Right hindlimb (tissue), 1 donor: ENCODE measurements at places on chromosomes 12 and 14.

DNA sequence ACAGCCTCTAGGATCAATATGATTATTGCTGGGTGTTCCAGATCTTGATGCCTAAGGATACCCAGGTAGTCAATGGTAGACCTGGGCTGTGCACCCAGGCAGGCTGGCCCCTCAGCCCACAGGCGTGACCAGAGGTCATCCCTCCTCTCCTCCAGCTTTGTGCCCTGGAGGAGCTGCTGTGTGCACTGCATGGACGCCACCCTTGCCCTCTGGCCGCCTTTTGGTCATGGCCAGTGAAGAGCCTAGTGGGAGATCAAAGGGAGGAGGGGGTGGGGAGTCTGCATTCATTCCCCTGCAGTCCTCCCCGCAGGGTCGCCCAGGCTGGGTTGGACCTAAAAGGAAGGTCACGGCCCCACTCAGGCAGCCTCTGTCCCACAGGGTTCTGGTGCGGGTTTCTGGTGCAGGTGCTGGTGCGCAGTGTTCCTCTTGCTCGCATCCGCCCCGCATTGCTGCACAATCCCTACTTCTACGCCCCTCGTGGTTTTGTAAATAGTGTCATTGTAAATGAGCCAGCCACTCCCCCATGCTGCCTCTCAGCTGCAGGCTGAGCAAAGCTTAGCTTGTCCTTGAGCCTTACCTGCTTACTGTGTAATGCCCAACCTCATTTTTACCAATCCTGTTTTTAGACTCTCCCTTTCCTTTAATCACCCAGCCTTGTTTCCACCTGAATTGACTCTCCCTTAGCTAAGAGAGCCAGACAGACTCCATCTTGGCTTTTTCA, 55.3 kb downstream of the PSMA6 start:
- no peak for DNase-seq

DNA sequence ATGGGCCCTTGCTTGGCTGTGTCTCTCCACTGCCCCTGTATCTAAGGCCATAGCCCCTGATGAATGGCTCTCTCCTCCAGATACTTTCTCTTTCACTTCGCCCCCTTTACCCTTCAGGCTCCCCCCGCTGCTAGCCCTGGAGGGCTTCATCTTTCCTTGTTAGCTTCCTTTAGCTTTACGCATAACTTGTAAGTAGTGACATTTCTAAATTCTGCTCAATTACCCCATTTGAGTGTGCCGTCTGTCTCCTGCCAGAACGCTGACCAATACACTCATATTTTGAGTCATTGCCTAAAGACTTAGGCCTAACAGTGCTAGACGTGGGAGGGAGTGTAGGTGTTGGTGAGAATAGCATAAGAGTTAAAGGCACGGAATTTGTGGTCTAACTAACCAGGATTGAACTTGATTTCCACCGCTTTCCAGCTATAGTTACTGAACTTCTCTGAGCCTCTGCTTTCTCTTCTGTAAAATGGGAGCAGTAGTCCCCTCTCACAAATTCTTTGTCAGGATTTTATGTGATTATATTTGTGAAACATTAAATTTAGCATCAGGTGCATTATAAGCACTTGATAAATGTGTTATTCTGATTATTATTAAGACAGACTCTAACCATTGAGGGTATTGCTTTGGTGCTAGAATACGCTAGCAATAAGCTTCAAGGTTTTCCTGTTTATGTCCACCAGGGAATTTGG, 129.3 kb downstream of the ZFP36L1 start:
- DNase-seq = peak; percentile 14

- no peak for DNase-seq
Measured at GRCh38 chr12:102480406-102480805, at the start of gene IGF1. IGF1 (minus strand) TSS chr12:102480563; CDS start chr12:102480381, 182 bp downstream.

DNA sequence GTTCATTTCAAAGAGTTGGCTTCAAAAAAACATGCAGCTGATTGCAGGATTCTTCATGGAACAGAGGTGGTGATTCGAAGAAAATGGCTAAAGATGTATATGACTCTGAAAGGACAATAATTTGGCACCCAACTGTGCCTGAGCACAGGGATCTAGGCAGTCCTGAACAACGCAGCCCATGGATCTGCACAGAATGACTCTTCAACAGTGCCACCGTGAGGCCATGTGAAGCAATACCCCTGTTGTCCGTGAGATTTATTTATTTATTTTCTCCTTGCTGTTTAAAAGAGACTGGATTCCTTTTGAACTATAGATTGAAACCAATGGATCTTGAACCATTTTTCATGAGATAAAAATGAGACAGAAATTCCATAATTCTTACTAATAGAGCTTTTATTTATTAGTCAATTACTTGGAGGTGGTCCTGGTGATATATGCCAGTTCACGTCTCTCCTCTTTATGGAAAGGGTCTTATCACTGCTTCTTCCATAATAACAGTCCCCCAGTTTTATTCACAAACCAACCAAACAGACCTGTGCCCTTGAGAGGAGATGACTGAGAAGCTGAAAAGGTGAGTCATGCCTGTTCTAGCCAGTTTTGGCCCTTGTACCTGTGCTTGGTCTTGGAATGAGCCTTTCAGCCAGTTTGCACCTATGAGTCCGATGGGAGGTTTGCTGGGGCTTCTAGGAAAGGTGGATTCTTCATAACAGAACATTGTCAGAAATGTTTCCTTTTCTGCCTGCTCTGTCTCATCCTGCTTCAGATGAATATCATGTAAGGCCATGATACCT, 1598.3 kb downstream of the AACS start:
- no peak for DNase-seq

DNA sequence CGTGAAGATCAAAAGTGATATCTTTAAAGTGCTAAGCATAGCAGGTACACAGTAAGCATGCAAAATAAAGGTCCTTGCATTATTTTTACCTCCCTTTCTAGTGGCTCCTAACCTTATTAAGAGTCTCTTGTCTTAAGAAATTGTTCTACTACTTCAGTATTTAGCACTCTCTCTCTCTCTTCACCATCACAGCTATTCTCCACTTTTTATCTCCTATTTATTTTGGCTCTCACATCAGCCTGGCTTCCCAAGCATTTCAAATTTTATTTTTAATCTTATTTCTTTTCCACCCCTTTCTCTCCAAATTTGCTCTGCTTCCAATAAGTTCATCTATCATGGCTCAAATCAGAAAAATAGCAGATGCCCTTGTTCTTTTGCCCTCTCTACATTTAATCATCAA, 212.6 kb downstream of the RAD51B start:
- DNase-seq = no peak

- peak; percentile 53 for DNase-seq
Measured at GRCh38 chr14:20460458-20461224, 593 bp downstream of the PIP4P1 start.

DNA sequence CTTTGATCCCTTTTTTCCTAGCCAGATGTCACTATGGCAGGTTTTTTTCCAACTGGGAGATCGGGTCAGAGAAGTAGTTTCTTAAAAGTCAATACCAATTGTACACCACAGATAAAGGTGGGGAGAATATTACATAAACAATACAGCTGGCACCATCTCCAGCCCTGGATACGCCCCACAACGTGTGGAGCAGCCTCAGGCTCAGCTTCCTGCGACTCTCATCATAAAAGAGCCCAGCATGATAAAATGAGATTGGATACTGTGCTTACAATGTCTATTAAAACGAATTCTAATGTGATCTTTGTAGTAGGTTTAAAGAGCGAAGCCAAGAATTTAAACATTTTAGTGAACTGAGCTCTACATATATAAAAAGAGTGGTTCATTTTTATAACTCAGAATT, 21.5 kb downstream of the EFCAB11 start:
- no peak for DNase-seq

DNA sequence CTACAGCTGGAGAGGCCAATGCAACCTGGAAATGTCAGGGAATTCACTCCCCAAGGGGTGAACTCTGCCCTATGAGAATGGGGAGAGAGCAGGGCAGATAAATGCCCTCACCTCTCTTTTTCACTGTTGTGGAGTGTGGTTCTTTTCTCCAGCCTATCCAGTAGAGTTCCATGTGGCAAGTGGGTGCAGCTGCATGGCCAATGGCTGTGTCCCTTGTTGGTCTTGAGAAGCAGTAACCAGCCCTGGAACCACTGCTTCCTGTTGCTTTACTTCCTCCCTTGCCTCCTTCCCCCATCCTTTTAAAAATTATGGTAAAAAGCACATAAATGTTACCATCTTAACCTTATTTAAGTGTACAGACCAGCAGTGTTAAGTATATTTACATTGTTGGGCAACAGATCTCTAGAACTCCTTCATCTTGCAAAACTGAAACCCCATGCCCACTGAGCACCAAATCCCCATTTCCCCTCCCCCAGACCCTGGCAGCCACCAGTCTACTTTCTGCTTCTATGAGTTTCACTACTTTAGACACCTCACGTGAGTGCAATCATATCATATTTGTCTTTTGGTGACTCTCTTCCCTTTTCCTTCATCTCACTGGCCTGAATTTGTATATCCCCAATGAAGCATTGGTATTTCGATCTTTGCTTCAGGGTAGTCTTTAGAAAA, 77.0 kb upstream of the GRIP1 start:
- no peak for DNase-seq

DNA sequence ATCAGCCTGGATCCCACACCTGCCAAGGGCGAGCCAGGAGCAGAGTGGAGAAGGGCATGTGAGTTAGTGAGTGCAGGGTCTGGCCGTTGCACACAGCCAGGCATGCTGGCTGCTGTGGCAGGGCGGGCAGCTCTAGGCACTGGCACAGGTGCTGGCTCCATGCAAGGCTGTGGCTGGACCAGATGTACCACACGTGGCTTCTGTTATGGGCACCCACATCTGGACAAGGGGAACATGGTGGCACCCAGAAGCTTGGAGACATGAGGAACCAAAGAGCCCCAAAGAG, 20.1 kb downstream of the SERPINA3 start:
- DNase-seq = no peak

DNA sequence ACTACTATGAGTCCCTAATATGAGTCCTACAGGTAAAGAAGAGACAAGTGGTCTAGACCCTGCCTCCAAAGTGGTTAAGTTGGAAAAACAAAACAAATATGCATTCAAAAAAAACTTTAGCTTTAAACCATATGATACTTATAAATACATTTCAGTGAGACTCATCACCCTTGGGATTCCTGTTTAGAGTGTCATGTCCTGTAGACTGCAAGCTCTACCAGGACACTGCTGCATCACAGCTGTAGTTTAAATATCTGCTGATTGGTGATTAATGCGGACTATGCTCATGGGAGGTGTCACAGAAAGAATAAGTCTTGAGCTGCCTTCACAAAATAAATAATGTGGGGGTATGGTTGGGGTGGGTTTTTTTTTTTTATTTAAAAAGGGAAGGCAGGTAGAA, 8.8 kb upstream of the LGR5 start:
- no peak for DNase-seq

DNA sequence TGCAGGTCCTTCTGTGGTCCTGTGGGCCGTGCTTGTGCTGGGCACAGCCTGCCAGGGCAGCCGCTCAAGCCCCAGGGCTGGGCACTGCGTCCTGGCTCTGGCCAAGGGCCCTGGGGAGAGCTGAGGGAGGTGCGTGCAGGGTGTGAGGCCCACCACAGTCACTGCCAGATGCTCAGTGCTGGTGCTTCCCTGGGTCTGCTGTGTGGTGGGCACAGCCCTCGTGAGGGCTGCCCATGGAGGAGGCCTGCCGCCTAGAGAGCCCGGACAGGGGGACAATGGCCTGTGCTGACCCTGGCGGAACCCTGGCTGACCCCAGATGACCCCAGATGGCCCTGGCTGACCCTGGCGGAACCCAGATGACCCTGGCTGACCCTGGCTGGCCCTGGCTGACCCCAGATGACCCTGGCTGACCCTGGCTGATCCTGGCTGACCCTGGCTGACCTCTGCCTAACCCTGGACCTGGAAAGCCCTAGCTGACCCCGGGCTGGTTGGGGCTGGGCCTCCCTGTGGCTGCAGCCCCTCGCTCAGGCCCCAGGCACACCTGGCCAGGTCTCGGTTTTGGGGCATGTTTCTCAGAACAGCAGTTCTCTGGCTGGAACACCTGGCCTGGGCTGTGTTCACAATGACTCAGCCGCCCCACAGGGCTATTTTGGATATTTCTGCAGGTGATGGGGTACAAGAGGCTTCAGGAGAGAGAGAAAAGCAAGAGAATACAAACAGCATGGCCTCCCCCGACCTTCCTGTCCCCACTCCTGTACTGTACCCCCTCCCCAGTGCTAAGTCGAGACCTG, 55.4 kb downstream of the TMEM121 start:
- no peak for DNase-seq

DNA sequence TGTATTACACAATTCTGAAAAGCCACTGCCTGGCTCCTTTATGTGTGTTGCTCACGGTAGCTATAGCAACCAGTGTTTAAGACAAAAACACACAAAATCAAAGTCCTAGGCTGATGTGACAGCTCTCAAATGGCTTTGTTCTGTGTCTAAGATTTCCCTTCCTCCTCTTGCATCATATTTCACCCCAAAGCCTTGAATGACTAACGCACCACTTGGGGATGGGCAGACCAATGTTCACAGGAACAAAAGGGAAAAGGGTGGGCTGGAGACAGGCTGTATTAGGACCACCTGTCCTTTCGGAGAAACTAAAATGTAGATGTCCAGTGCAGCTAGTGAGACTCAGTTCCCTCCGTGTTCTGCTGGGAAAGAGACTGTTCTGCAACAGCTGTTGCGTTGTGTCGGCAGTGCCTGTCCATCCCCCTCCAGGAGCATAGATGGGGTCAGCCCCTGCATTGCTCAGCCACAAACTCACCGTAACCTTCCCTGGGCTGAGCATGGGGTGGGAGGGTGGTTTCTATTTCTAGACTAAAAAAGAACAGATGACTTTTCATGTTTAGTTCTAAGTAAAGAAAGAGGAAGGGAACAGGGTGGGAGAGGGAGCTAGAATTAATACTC, 26.8 kb upstream of the DAAM1 start:
- DNase-seq = peak; percentile 63

DNA sequence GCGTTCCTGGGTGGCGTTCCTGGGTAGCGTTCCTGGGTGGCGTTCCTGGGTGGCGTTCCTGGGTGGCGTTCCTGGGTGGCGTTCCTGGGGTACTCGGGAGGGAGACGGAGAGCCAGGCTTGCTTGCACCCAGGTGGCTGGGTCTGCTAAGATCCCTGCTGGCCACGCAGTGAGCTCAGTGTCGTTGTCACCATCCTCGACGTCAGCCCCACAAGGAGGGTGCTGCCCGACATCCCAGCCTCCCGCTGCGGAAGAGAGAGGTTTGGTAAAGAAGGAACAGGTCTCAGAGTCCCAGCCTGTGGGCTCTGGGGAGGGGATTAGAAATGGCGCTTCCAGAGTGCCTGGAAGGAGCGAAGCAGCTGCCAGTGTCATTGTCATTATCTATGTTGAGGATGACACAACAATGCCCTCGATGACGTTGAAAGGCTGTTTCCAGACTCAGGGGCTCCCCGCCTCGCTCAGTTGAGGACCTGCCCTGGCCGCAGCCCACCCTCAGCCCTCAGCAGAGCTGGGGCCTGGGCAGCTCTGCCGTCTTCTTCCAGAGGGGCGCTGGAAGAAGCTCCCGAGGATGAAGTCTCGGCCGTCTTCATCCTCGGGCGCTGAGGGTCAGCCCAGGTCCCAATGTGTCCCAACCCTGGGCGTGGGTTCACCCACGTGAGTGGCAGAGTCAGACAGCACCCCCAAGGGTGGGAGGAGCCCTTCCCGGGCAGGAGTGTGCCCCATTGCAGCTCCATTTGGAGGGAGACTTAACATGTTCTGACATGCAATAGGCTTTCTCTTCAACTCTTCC, 328.8 kb downstream of the ADGRD1 start:
- DNase-seq = no peak

- no peak for DNase-seq
Measured at GRCh38 chr14:99296517-99296916, 24.5 kb upstream of the BCL11B start.
